NCI-H748 treated with DMSO at 0.1 percent for 48 hours (cell line): ENCODE measurements at places on chromosomes 1 and 21.
A peak's percentile ranks its signal among the peaks of the same experiment; 100 is the strongest.

DNA sequence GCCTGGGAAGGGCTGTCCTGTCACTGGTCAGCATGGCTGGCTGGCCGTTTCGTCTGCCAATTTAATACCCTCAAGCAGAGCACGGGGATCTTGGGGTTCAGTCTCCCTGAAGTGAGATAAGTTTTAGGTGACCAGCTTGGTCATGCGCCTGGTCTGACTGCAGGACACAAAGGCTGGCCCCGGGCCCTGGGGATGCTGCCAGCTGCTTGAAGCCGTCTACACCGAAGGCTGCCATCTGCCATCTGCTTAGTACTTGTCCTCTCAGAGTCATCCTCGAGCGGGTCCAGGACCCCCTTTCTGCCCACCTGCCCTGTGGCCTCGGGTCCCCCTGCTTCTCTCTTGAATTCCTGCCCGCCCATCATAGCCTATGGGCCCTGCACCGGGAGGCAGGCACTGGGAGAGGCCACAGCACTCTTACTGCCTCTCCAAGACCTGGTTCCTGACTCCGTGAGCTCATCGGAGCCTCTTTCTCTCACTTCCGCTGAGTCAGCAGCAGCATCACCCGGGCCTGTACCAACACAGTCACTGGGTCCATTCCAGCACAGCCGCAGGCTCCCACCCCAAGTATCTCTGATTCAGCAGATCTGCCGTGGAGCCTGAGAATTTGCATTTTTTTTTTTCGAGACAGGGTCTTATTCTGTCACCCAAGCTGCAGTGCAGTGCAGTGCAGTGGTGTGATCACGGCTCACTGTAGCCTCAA is 7.0 kb downstream of the FBLIM1 start:
- no peak for DNase-seq

DNA sequence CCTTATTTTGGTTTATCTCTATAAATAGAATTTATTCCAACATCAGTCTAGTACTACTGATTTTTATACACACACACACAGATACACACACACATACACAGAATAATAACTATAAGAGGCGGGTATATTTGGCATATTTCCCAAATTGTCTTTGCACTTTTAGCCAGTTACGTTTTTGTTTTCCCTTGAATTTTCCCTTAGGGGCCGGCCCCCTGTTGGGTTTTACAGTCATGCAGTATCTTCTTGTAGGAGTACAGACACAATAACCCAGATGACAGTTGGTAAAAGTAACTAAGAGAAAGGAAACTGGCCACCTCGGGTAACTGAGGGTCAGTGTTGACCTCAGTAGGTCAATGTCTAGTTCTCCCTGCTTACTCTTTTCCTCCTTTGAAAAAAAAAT is 50.9 kb downstream of the DISP1 start:
- DNase-seq, result no peak

DNA sequence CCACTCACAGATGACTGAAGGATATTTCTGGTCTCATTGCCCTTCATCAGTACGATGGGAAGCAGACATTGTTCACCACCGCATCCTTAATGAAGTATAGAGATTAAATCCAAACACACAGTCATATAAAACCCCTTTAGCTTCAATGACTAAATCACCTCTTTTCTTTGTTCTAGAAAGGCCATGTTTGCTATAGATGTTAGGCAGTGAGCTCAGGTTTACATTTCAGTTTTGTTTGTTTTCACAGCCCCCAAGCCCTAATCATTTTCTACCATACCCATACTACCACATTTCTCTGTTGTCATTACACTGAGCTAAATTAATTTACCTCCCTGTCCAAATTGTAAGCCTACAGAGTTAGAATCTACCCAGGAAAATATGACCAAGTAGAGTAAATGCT is 385.1 kb downstream of the NTNG1 start:
- DNase-seq, result peak; percentile 63

- DNase-seq, result no peak
Observed at GRCh38 chr21:30953605-30954004, 72.2 kb upstream of the KRTAP11-1 start.

GRCh38 chr1:211305044-211305443 is 21.6 kb upstream of the TRAF5 start:
- no peak for DNase-seq

DNA sequence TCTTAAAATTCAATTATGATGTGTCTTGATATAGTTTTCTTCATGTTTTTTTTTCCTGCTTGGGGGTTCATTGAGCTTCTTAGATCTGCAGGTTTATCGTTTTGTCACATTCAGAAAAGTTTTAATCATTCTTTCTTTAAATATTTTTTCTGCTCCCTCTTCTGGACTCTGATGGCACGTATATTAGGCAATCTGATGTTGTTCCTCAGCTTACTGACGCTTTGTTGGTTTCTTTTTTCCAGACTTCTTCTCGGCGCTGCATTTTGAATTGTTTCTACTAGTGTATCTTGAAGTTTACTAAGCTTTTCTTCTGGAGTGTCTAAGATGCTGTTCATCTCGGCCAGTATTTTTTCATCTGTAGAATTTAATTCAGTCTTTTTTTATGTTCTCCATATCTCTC is 44.8 kb upstream of the FMOD start:
- DNase-seq, result no peak

DNA sequence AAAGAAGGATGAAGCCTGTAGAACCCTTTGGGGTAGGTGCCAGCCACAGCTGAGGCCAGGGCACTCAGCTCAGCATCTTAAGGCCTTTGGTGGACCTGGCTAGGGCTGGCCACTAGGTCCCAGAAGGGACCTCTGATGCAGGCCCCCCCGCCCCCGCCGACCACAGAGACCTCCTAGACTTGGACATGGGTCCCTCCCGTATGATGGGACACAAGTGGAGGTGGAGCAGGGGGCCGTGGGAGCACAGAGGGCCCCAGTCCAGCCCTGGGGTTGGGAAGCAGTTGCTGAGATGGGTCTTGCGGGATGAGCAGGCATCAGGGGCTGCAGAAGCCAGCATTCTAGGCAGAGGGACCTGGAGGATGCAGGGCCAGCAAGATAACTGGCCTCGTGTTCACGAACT is 3.2 kb downstream of the B4GALT2 start:
- DNase-seq, result no peak

DNA sequence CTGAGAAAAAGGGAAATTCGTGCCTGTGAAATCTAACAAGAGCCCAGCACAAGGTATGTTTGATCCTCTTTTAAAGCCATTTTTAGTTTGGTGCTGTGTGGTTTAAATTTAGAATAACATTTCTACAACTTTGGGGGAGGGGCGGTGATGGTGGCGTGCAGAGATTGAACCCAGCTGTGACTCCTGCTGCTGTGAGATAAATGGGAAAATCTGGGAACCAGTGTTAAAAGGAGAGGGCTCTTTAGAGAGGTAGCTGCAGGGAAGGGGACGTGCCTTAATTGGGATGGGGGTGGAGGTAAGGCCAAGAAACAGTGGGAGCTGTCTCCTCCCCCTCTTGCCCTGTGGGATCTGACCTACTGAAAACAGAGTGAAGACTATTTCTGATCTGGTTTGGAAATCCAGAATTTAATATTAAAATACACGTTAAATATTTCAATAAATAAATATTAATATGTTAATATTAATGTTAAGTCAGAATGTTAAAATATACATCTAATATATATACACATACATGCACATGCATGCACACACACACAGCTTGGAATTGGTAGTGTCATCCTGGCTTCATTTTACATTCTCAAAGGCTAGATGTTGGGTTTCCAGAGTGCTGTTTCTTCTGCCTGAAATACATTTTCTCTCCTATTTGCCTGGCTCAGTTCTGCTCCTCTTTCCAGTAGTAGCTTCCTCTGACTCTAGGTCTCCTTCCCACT is 30.1 kb upstream of the DNAJC6 start:
- no peak for DNase-seq

DNA sequence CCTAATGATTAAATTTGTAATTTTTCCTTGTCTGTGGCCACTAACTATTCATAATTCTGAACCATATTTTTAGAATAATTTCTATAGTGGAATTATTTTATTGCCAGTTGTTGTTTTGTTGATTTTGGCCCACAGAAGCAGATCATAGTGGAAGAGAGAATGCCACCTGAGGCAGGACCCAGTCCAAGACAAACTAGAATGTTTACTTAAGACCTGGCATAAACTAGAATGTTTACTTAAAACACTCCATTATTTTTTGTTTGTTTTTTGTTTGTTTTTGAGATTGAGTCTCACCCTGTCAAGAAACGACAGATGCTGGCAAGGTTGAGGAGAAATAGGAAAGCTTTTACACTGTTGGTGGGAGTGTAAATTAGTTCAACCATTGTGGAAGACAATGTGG is 310.2 kb downstream of the MRPL39 start:
- no peak for DNase-seq

- DNase-seq, result no peak
Observed at GRCh38 chr1:21952786-21953520, 15.8 kb upstream of the HSPG2 start.

DNA sequence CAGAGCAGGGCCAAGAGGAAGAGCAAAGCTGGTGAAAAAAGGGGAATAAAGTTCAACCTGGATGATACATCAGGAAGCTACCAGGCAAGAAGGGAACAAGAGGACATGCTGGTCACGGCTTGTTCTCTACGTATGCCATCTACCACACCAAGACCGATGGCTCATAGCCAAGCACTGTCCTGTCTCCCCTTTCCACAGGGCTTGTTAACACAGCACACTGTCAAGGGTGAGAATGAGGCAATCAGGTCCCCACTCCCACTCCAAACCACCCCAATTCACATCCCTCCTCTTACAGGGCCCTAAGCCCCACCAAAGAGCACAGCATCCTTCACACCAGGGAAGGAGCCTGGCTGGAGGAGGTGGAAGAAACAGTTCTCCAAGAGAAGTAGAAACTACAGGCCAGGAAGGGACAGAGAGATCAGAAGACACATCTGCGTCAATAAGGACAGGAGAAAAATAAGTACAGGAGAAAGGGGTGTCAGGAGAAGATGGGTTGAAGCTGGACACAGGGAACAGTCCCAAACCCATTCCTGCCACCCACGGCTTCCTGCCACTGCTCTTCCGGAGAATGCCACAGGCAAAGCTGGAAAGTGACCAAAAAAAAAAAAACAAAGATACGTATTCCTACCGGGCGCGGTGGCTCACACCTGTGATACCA is 923 bp upstream of the SHC1 start:
- no peak for DNase-seq

DNA sequence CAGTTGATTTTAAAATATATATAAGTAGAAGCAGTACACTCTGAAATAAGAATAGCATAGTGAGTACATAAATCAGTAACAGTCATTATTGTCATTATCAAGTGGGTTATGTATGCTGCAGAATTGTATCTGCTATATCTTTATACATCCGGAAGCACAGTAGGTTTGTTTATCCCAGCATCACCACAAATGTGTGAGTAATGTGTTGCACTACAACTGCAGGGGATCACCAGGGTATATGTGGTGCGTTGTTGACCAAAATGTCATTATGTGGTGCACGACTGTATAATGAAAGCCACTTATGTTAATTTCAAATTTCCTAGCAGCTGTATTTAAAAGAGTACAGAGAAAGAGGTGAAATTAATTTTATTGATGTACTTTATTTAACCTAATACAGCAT is 87.7 kb upstream of the GADD45A start:
- peak; percentile 33 for DNase-seq

GRCh38 chr1:47608296-47608875 is 170.5 kb downstream of the FOXD2 start:
- DNase-seq, result no peak

GRCh38 chr1:204181116-204181515 is 15.0 kb upstream of the REN start:
- DNase-seq, result no peak

GRCh38 chr1:27656157-27656893 is 15.7 kb downstream of the IFI6 start:
- DNase-seq, result no peak

DNA sequence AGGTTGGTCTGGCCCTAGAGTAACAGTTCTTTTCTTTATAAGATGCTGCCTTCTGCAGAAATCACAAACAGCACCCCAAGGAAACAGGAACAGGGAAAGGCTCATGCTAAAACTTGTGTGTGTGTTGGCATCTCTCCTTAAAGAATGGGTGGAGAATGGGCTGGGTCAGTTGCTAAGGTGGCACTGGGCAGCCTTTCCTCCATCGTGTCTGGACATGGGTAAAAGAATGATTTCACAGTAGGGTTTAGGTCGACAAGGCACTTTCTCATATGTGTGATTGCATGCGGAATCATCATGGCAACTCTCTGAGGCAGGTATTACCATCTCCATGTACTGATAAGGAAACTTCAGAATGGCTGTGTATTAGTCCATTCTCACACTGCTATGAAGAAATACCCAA is 40.3 kb downstream of the LRRN2 start:
- no peak for DNase-seq

DNA sequence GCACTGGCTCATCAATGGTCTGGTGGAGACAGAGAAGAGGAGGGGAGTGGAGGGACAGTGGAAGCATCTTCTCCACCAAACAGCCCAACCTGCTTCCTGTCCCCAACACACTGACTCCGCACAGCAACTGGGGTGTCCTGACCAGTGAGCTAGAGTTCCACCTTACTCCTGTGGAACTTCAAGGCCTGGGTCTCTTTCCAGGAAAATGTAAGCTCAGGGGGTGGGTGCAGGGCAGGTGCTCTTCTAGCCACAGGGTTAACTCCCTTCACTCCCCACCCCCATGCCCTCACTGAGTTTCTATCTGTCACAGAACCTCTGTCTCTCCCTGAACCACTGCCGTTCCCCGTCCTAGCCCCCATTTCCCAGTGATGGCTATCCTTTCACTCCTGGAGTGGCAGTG is 876 bp downstream of the MOB3C start:
- no peak for DNase-seq

- no peak for DNase-seq
Observed at GRCh38 chr21:36323032-36323431, 3.0 kb downstream of the MORC3 start.

GRCh38 chr1:21294266-21294989 is 4.2 kb upstream of the ECE1 start:
- no peak for DNase-seq

GRCh38 chr1:93702111-93702827 is 20.6 kb upstream of the BCAR3 start:
- no peak for DNase-seq

- DNase-seq, result no peak
Observed at GRCh38 chr1:94199398-94199797, 38.0 kb downstream of the ARHGAP29 start.

- DNase-seq, result no peak
Observed at GRCh38 chr1:76864383-76864782, 2.9 kb upstream of the ST6GALNAC5 start.

GRCh38 chr1:43776043-43776761 is 68.9 kb downstream of the ST3GAL3 start:
- no peak for DNase-seq

GRCh38 chr1:155888481-155888880 is 22.7 kb downstream of the RIT1 start:
- no peak for DNase-seq

- DNase-seq, result no peak
Observed at GRCh38 chr21:27380303-27380702, 413.4 kb upstream of the ADAMTS5 start.

DNA sequence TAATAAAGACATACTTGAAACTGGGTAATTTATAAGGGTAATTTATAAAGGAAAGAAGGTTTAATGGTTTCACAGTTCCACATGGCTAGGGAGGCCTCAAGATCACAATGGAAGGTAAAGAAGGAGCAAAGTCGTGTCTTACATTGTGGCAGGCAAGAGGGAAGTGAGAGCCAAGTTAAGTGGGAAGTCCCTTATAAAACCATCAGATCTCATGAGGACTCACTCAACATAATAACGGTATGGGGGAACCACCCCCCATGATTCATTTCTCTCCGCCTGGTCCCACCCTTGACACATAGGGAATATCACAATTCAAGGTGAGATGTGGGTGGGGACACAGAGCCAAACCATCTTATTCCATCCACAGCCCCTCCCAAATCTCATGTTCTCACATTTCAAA is 76.8 kb upstream of the ZNF678 start:
- DNase-seq, result no peak
